ENCODE measurements at places on chromosomes 6 and 20.

GRCh38 chr6:143276436-143276835 lies 174.1 kb downstream of the ADAT2 start:
- DNase-seq: no peak

- DNase-seq: no peak
These were observed 137.5 kb upstream of the SHLD1 start for GRCh38 chr20:5612581-5613301.

DNA sequence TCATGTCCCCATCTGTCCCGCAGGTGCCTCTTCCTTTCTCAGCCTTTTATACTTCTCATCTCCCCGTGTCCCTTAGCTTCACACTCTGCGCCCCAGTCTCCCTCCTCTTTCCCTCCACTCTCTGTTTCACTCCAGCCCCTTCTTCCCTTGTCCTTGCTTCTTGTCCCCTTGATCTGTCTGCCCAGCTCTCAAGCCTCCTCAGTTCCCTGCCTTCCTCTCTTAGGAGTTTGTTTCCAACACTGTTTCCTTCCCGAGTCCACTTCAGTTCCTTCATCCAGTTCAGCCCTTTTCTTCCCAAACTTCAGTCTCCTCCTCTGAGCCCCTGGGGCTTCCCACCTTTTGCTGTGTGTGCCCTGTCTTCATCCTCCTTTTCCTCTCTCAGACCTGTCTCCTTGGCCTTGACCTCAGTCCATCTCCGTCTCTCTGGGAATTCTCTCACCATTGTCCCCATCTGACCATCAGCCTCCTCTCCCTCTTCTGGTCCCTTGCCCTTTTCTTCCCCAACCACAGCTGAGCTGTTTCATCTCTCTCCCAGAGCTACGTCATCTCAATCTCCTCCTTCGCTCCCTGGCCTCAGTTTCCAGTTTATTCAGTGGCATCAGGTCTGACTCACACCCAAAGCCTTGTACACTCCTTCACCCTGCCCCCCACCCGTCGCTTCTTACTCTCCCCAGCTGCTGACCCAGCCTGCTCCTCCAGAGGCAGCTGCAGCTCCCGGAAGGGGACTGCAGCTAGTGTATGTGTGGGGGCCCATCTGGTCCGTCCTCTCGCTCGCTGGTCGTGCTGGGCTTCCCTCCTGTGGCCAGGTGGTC lies 2.7 kb upstream of the DDR1 start:
- DNase-seq: no peak

DNA sequence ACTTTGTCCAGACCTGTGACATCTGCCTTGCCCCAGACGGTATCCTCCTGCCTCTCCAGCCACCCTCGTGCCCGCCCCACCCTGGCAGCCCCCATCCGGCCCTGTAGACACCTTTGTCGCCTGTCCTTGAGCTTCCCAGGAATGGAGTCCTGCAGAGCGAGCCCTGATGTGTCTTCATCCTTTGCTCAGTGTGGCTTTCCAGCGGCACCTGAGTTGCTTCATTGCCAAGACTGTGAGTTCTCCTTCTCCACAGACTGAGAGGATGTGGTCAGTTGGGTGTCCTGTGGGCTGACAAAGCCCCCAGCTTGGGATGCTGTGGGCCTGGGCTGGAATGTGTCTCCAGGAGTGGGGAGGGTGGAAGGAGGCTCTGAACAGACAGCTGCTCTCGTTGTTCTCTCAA lies 1.7 kb upstream of the CST4 start:
- no peak for DNase-seq

DNA sequence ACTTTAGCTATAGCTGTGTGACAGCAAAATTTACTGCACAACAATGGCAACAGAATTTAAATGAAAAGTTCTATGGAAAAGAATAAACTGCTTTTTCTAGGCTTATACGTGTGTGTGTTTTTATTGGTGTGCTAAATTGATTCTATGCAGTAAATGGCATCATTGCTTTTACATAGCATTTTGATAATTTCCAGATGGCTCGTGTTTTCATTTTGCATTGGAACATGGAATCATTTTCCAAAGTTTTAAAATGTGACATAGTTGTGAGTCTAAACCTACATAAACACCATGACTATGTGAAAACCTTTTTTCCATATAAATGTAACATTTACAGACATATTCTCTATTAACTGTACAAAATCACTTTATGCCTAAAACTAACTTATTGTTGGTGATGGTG lies 127.8 kb downstream of the SIM1 start:
- no peak for DNase-seq

DNA sequence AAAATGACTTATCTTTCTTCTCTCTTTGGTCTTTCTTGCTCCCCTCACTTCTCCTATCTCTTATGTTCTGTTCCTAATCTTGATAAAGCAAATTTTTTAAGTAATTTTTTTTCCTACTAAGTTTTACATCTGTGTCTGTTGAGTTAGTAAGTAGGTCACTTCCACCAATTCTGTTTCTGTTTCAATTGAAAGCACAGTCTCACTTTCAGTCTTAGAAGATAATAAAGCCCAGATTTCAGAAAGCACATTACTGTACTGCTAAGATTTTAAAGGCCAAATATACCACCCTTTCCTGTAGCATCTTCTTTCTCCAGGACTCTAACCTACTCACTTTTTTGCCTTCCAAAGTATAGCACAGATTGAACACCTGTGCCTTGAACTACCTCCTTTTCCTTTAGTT lies 866.1 kb upstream of the ADGRB3 start:
- no peak for DNase-seq

- no peak for DNase-seq
These were observed 237.1 kb downstream of the SMOC2 start for GRCh38 chr6:168678077-168678476.

DNA sequence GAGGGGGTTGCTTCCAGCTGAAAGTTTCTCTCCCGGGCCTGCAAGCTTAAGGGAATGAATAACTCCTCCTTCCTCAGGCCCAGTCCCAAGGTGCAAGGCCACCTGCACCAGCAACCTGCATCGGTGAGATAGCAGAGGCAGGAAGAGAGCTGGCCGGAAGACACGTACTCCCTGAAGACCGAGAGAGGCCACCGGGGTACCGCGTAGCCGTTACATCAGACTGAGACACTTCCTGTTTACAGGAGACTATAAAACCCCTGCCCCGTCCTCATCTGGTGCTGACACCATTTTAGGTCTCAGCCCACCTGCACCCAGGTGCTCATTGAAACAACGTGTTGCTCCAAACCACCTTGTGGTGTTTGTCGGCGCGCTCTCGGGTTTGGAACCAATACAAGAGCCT lies 60.5 kb upstream of the PRND start:
- no peak for DNase-seq

DNA sequence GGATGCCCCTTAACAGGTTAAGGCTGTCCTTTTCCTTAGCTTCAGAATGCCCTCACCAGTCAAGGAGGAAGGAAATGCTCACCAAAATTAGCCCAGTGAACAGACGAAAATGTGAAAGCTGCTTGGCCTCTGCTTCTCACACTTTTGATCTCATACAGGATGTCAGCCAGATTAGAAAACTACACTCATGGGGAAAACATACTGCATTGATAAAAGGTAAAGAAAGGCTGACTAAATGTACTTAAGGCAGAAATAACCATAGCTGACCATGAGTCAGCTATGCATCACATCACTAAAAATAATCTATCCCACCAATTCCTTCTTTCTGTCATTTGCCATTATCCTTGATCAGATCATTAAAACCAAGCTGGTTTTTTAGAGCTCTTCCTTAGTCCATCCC lies 198.4 kb upstream of the TENT5A start:
- DNase-seq: no peak

DNA sequence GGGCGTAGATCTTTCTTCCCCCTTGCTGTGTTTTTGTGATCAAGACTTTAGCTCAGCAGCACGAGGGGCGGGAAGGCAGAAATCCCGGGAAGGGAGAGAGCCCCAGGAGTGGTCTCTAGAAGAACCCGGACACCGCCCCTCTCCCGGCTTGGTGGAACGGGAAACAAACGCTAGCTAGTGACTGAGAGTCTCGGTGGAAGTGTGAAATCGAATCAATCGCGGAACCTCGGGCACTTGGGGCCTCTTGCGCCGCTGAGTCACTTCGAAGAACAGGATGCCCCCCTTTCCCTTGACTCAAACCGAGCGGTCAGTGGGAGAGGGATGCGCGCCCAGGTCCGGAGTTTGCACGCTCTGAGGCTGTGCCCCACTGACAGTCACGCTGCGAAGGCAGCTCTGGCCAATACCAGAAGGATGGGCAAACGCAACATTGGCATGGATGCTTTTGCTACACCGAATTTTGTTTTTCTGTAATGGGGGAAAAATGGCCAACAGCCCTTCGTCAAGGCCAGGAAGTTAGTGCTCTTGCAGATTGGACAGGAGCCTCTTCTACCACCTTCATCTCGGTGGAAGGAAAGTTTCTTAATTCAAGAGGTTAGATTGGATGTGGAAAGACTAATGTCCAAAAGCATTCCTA lies 1.6 kb upstream of the OLIG3 start:
- DNase-seq: no peak

GRCh38 chr6:41503827-41504465 lies 42.2 kb upstream of the FOXP4 start:
- DNase-seq: peak; percentile 26

GRCh38 chr6:108142240-108142639 lies 23.6 kb upstream of the NR2E1 start:
- no peak for DNase-seq

- no peak for DNase-seq
These were observed 45.7 kb downstream of the TINAG start for GRCh38 chr6:54353975-54354374.

GRCh38 chr6:27541212-27541932 lies 68.5 kb upstream of the ZNF184 start:
- no peak for DNase-seq

DNA sequence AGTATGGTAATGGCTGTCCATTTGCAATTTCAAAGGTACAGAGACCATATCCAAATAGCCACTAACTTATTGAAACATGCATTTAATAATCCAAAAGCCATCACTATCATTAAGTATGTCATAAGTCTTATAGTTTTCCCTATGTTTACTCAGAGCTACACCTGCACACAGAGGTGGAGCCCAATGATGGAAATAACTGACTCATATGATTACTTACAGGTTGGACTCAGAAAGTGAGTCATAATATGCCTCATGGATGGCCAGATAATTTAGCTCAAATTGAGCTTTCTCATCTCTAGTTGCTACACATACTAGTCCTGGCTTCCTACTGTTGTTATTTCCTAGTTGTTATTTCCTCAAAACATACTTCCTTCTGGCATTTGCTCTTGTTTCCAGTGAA lies 104.4 kb upstream of the KHDRBS2 start:
- no peak for DNase-seq

- no peak for DNase-seq
These were observed 984 bp downstream of the TFAP2C start for GRCh38 chr20:56630086-56630493.

- DNase-seq: peak; percentile 30
These were observed 711 bp upstream of the SIRT5 start for GRCh38 chr6:13573669-13574110.

- no peak for DNase-seq
These were observed 7.2 kb downstream of the HEBP2 start for GRCh38 chr6:138410972-138411880.

DNA sequence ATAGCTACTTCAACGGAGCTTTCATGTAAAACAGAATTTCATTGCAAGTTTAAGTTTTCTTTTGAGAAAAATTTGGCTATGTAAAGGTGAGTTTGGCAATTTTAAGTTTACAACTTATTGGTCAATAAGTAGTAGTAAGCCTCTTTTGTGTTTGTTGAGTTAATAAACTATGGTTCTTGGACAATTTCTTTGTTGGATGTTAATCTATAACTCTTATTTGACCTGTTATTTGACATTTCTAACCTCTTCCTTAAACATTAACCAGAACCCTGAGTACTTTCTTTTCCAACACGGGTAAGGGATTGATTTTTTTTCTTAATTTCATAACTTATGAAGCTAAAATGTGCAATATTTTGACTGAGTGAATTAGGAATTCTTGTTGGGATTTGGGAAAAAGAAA lies 354.4 kb downstream of the PRKN start:
- no peak for DNase-seq

- no peak for DNase-seq
These were observed 4.7 kb upstream of the CCN6 start for GRCh38 chr6:112049026-112049799.

DNA sequence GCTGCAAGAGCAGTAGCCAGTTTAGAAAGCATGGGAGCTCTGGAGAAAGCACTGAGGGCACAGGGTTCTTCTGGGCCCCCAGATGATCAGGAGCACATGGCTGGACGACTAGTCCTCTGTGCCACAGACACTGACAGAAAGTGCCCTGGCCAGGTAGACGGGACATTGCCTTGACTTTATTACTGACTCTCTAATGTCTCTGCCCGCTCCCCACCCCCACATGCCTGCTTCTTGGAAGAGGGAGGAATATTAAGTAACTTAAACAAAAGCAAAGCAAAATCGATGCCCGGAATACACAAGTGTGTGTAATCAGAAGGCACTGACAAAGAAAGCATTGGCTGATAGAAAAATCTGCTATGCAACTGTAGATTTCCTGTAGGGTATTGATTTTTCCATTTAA lies 99.3 kb downstream of the SOBP start:
- DNase-seq: no peak

DNA sequence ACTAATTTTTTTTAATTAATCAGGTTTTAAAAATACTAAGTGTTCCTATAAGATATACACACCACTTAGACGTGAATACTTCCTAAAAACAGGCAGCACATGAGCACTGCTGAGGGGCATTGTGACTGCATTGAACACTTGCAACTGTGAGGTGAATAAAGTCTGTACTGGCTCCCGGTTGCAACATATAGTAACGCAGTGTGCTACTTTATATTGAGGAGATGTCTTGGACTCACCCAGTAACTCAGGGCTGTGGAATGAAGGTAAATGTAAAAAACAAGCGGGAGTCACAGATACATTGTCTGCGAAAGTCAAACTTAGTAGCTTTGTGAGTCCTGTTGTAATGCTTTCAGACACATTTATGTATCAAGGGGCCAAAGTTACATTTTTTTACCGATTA lies 17.0 kb upstream of the HLA-A start:
- no peak for DNase-seq

DNA sequence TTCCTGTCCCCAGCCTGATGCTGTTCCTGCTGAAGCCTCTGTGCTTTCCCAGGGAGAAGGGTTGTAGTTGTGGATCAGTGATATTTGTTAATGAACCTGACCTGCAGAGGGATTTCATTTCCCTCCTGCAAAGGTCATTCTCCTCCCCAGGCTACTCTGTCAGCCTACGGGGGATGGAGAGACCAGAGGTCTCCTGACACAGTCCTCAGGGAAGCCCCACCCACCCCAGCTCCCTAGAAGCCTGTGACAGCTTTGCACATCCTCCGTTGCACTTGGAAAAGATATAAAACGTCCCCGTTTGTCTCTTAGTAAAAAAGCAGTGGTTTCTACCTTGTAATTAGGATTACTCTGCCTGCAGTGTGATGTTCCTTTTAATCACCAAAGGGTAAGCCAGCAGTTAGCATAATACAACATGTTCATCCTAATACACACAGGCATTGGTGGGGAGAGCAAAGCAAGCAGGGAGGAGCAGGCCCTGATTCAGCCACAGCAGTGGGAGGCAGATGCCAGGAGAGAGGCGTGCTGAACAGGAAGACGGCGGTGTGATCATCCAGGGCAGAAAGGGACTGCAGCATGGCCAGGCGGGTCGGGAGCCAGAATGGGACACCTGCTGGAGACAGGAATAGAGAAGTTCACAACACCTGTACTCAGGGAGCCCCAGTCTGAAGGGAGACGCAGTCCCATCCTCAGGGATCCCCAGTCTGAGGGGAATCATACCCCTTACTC lies 293.5 kb downstream of the LRFN2 start:
- DNase-seq: no peak

Measured in left ventricle myocardium inferior (tissue), 1 donor.